Neural crest cell (in vitro differentiated cells): ENCODE measurements at places on chromosomes 16 and 17.

DNA sequence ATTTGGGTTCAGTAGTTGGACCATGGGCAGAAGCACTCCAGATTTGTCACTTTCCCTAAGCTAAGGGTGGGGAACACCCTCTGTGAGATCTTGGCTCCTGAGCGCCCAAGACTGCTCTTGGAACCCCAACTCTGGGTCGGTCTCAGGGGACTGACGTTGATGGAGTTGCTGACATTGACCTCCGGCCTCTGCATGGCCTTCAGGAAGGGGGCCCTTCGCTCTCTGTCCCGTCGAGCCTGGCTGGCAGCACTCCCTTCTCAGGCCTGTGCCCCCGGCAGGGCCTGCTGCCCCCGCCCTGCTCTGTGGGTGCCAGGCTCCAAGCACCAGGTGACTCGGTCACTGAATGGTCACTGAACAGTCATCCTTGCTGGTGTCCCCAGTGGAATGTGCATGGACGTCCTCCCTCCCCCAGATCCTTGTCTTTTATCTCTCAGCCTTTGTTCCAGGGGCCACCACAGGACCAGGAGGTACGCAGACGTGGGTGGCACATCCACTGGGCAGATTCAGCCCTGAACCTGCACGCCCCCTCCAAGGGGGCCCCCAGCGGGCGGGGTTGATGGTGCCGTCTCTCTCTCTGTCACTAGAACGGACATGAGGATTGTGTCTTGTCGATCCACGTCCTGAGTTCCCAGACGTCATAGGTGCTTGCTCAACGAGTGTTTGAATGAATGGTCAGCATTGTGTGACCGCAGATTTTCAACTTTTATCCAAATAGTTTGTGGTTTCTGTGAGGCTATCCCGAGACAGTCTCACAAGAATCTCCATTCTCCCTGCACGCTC, 314.5 kb downstream of the SEC14L1 start:
- no peak for DNase-seq

- DNase-seq = no peak
These were observed 65.4 kb downstream of the MAF start for GRCh38 chr16:79535130-79535529.

GRCh38 chr17:66767154-66767933, 67.6 kb upstream of the CACNG5 start:
- DNase-seq = no peak

DNA sequence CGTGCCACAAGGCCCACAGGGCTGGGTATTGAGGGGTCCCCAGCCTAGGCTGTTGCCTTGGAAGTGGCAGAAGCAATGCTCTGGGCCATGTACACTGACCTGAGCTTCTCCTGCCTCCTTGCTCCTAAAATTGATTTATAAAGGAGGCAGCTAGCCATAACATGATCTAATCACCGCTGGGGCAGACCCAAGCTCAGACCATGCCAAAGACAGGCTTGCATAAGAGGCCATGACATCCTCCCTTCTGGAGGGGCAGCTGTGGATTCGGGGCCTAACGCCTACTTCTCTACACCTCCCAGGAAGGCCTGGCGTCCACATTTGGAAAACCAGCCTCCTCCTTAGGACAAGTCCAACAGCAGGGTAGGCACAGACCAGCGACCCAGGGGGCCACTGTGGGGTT, 12.3 kb downstream of the HSD11B2 start:
- DNase-seq = no peak

GRCh38 chr17:82317394-82318168, at the start of gene CD7:
CD7 (minus strand) TSS chr17:82317608; CDS start chr17:82317495, 113 bp downstream.
- no peak for DNase-seq

DNA sequence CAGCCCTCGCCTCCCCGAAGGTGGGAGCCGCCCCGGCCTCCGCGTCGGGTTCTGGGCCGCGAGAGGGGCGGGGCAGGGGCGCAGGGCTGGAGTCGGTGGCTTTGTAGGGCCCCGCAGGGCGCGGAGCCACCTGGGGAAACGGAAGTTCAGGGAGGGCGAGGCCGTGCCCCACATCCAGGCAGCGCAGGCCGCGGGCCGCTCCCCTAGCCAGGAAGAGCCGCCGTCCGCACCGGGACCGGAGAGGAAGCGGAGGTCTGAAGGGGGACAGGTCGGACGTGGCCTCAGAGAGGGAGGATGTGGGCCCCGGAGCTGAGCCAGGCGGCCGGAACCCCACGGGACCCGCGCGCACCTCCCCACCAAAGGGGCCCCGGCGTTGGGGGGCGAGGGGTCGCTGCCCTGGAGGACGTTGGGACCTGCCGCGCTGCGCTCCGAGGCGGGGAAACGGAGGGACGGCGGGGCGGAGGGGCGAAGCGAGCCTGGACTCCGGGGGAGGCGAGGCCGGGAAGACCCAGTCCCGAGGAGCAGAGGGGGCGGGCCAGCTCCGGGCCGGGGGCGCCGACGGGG, 482 bp upstream of the SLC16A3 start:
- no peak for DNase-seq

- no peak for DNase-seq
These were observed 62.3 kb downstream of the TIMM22 start for GRCh38 chr17:1059131-1059795.

- DNase-seq = no peak
These were observed 1.8 kb downstream of the BTBD17 start for GRCh38 chr17:74359916-74360315.

GRCh38 chr17:64341181-64341580, 49.5 kb downstream of the PECAM1 start:
- DNase-seq = no peak

- no peak for DNase-seq
These were observed 125.9 kb downstream of the MAP2K6 start for GRCh38 chr17:69540356-69540755.

DNA sequence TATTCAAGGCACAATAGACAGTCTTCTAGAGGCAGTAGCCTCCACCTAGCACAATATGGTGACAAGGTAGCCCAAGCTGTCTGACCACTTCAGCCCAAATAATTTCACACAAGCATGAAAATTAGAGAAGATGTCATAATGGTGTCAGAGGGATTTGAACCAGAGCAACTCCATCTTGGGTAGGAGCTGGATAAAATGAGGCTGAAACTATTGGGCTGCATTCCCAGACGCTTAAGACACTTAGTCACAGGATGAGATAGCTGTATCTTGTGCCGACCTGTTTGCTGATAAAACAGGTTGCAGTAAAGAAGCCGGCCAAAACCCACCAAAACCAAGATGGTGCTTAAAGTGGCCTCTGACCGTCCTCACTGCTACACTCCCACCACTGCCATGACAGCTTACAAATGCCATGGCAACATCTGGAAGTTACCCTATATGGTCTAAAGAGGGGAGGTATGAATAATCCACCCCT, 192.6 kb downstream of the CPPED1 start:
- no peak for DNase-seq

GRCh38 chr17:76193591-76193990, 46.7 kb downstream of the RNF157 start:
- no peak for DNase-seq

- DNase-seq = no peak
These were observed 9.2 kb downstream of the HS3ST6 start for GRCh38 chr16:1908983-1909382.
